IPS DF 6.9 (cell line): ENCODE measurements at places on chromosomes 16 and 17.

DNA sequence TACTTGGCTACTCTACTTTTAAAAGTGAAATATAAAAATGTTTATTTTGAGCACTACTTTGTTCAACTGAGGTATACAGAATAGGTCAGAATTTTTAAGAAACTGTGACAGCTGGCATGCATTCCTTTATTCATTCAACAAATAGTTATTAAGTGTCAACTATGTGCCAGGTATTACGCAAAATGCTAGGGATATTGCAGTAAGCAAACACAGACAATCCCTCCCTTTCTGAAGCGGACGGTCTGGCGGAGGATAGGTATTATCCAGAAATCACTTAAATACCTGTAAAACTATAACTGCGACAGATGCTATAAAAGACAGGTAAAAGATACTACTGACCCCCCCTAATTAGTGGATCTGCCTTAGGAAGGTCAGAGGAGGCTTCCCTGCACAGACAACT, 26.1 kb downstream of the METTL16 start:
- no peak for DNase-seq
- no peaks in the 10 kb centered on the region for H3K27me3 ChIP-seq
- H3K27ac ChIP-seq, result no peak overlapping the region
- H3K36me3 ChIP-seq, result no peaks in the 10 kb centered on the region
- no peak overlapping the region for H3K4me3 ChIP-seq

- no peak overlapping the region for H3K27ac ChIP-seq
- no peak for DNase-seq
- no peaks in the 10 kb centered on the region for H3K36me3 ChIP-seq
Observed at GRCh38 chr17:32517982-32518381, 31.2 kb downstream of the CDK5R1 start.

- peaks cover 23% of the 10 kb centered on the region for H3K36me3 ChIP-seq
- no peaks in the 10 kb centered on the region; the same call in 1 of the 2 replicates for H3K4me1 ChIP-seq
- H3K27me3 ChIP-seq, result no peaks in the 10 kb centered on the region
- DNase-seq, result no peak
Observed at GRCh38 chr17:78049609-78050008, 78.9 kb downstream of the TMC6 start.

GRCh38 chr16:57175896-57176295, 9.9 kb downstream of the PSME3IP1 start:
- H3K27ac ChIP-seq, result no peak overlapping the region

GRCh38 chr16:85316321-85316919, 204.1 kb upstream of the CIBAR2 start:
- no peak overlapping the region for H3K27ac ChIP-seq
- no peaks in the 10 kb centered on the region for H3K36me3 ChIP-seq
- H3K27me3 ChIP-seq, result no peaks in the 10 kb centered on the region
- H3K4me3 ChIP-seq, result no peak overlapping the region
- DNase-seq, result no peak

DNA sequence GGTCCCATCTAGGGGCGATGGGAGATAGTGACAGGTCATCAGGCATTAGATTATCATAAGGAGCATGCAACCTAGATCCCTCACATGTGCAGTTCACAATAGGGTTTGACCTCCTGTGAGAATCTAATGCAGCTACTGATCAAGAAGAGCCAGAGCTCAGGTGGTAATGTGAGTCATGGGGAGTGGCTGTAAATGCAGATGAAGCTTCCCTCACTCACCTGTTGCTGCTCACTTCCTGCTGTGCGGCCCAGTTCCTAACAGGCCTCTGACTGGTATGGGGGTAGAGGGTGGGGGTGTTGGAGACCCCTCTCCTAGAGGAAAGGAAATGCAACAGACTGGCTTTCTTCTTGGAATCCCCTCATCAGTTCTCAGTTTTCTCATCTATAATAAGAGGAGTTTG, 131.4 kb downstream of the CA10 start:
- no peak overlapping the region for H3K4me3 ChIP-seq
- no peaks in the 10 kb centered on the region for H3K4me1 ChIP-seq
- no peaks in the 10 kb centered on the region for H3K36me3 ChIP-seq
- no peak for DNase-seq

GRCh38 chr17:2110436-2110835, 55.5 kb downstream of the HIC1 start:
- no peak overlapping the region for H3K27ac ChIP-seq
- no peaks in the 10 kb centered on the region for H3K36me3 ChIP-seq
- no peaks in the 10 kb centered on the region for H3K4me1 ChIP-seq
